OCI-M1 (cell line): ENCODE measurements at places on chromosomes 11 and 22.
A peak's percentile ranks its signal among the peaks of the same experiment; 100 is the strongest.

DNA sequence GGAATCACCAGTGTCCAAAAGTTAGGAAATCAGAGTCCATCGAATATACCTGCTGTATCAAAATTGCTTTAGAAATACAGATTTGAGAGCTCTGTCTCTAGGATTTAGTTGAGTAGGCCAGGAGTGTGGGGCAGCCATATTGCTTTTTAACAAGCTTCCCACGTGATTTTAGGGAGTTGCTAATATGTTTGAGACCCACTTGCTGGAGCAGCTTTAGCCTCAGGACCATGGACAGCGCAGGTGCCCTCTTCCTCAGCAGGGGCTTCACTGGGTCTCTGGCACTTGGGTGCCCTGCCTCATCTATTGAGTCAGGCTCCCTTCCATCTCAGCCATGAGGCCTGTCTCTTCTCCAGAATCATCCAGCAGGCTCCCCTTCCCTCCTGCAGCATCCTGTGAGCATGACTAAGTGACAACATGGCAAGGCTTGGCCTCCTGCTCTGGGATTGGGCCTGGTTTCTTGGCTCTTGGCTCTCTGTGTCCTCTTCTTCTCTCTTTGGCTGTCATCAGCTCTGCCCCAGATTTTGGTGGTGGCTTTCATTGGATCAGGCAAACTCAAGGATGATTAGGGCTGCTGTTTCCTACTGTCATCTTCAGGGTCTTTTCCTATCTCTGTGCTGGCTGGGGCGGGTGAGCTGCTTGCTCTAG, 70.0 kb downstream of the SGSM1 start:
- DNase-seq = peak; percentile 80

- DNase-seq = no peak
Measured at GRCh38 chr11:416757-417621, 2.2 kb upstream of the SIGIRR start.

DNA sequence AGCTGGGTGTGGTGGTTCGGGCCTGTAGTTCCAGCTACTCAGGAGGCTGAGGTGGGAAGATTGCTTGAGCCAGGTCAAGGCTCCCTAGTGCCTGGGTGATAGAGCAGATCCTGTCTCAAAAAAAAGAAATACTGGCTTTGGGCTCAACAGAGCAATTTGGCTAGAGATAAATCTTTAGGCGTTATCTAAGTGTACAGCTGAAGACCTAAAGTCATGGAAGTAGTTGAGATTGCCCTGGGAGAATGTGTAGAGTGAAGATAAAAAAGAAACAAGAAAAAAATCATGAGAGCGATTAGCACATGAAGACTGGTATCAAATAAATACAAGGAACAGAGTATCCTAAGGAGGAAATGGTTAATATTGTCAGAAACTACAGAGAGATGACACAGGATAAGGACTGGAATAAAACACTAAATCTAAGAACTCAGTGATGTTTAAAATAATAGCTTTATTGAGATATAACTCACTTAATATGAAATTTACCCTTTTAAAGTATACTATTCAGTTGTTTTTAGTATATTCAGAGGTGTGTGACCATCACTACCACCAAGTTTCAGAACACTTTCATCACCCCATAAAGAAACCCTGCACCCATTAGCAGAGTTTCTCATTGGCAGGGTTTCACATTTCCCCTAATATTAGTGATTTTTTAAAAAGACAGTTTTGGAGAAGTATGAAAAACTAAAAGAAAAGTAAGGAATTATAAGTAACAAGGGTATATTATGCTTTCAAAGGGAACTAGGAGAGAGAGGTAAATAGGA, 20.7 kb downstream of the PIK3C2A start:
- peak; percentile 94 for DNase-seq

DNA sequence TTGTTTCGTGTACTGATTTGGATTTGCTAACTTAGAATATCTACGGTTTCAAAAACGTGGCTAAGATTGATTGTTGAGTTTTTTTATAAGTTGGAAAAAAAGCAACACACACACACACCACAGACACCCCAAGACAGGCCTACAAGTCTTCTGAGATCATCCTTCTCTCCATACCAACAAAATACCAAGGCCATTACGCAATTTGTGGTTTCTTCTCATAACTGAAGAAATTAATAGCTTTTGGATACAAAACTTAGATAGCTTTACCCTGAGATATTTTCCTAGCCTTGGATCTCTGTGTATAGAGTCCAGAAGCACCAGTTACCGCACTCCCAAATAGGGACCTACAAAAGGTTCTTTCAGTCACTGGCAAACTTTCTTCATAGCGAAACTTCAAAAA, 113.6 kb downstream of the SIK3 start:
- peak; percentile 81 for DNase-seq

DNA sequence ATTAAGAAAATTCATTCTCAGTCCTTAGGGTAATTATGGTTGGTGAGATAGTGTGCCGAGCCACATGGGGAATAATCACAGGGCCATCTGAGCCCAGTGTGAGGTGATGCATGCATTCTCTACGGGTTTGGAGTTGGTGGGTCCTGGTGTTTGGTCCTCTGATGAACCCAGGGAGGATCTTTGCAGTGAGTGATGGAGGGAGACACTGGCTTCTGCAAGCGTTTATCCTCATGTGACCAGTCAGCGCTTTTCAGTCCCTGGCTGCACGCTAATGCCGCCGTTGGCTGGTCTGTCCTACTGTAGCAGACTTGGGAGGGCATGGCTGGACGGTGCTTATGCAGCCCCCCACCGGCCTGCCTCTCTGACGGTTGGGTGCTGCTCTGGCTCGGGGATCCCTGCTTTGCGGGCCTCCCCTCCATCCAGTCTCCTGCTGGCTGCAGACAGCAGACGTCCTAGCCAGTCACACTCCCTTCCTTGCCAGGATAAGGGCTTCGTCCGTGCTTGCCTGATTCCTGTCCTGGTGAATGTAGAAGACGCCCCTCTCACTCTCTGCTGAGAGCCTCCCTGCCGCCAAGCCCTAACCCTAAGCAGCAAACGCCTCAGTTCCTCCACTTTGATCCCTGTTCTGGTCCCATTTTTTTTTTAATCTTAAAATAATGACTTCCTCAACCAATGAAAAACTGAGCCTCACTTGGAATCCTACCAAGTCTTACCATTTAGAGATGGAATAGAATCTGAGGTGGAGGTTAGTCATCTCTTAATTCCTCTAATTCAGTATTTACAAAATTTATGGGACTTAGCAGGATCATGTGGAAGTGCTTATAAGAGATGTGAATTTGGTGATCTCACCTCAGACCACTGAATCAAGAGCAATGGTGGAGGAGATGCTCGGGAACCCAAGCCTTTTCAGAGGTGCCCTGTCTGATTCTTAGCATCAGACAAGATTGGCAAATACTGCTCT, 143.7 kb upstream of the SORL1-AS1 start:
- DNase-seq = no peak
